Islet precursor cell (in vitro differentiated cells): ENCODE measurements at places on chromosomes 12 and 14.

DNA sequence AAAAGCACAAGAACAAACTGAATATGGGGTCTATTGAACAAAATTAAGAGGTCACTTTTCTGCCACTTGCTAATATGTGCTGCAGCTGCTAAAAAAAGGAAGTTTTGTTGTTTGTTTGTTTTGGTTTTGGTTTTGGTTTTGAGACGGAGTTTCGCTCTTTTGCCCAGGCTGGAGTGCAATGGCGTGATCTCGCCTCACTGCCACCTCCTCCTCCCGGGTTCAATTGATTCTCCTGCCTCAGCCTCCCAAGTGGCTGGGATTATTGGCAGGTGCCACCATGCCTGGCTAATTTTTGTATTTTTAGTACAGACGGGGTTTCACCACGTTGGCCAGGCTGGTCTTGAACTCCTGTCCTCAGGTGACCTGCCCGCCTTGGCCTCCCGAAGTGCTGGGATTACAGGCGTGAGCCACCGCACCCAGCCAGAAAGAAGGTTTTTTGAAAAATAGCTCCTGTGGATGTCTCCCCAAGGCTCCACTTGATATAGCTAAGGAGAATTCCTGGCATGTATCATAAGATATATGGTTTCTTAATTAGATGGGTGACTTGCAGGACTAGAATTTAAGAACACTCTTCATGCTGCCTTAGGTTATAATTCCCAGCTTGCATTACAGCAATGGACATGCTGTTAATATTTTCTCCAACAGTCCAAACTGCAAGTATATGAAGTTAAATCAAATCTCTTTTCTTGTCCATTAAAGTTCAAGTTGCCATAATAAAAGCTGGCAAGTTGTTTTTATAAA lies 237.6 kb upstream of the AMIGO2 start:
- no peak for DNase-seq

GRCh38 chr14:76918782-76919394 lies 92.7 kb downstream of the LRRC74A start:
- DNase-seq = peak; percentile 98

DNA sequence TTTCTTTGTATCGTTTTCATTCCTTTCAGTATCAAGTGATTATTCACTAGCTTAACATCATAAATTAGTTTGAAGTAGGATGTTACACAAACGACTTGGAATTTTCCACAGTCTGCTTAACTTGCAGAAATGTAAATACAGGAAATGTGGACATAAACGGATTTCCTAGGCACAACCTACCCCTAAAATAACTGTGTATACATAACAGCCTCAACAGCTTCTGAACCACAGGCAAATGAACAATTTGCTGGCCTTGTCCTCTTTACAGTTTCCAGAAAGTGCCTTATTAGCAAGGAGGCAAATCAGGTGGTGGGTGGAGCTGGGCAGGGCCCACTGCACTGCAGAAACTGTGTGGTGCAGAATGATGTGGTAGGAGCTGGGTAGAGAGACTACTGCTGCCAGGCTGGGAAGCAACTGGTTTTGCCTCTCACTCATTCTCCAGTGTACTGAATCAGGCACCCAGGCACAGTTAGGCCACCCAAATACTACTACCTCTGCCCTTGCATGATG lies 14.1 kb downstream of the DRAM1 start:
- no peak for DNase-seq

DNA sequence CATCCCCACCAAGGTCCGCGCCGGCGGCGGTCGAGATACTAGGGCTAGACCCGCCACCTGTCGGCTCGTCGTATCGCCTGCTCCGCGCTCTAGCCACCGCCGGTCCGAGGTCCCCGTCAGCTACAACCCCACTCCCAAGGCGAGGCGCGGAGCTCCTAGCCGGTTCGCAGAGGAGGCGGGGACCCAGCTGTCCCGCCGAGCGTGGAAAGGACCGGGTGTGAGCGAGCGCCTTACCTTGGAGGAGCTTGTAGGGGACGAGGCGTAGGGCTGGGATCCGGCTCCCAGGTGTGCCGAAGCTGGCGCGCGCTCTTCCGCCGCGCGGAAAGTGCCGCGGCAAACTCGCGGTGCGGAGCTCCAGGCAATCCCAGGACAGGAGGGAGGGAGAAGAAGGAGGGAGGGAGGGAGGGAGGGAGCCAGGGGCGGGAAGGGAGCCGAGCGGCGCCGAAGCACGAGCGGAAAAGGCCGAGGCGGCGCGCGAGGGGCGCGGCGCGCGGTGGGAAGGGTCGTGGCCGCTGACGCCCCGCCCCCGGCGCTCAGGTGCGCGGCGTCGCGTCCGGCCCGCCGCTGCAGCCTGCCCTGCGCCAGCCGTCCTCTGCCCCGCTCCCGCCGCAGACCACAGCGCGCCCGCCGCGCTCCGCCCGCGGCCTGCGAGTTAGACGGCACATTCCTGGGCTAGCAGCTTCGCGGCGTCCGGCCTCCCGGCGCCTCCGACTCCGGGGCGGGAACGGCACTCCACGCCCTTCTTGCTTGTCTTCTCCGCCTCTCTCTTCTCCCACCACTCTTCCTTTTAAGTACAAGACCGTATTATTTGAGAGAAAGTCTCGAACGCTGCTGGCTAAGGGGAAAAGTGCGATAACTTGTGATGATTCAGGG lies at the start of gene PAWR:
Gene PAWR (minus strand): TSS at position 327 of the 873 bp plus-strand sequence. CDS start 720 bp downstream, outside the sequence.
- peak; percentile 97 for DNase-seq

GRCh38 chr12:52884526-52885293 lies 20.2 kb downstream of the KRT8 start:
- peak; percentile 92 for DNase-seq

DNA sequence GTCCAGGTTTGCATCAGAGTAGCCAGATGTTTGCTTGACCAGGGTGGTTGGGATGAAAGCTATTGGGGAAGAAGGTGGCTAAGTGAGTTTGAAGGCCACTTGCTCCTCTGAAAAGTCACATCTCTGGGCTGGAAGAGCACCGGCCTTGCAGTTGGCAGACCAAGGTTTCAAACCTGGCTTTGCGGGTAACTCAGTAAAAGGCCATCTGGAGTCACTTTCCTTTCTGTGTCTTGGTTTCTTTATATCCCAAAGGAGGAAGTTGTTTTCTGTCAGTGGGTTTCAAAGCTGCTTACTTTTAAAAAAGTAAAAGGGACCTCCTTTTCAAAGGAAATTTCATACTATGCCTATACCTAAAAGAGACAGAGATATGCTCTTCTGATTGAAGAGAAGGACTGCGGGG lies 26.2 kb upstream of the CMA1 start:
- DNase-seq = no peak

DNA sequence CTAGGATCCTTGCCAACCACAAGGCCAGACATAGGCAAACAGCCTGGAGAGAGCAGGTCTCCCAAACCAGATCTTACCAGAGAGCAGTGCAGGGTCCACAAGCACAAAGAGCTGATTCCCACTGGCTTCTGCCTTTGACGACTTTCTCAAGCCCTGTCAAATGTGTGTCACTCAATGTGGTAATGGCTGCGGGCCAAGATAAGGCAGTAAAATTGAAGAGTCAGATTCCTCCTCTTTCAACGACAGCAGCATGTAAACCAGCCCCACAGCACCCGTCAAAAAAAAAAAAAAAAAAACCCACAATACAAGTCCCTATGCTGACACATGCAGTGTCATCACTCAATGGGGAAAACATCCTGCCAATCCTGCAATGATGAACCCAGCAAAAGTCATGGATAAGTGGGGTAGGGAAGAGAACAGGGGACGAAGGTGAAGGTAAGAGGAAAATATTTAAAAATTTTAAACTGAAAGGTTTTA lies at the start of gene STON2:
Gene STON2 (minus strand): TSS at position 123 of the 477 bp plus-strand sequence. CDS start 1,942 bp downstream, outside the sequence.
- peak; percentile 87 for DNase-seq

- DNase-seq = no peak
Observed at GRCh38 chr14:103127861-103128598, 4.8 kb downstream of the TNFAIP2 start.

GRCh38 chr12:94055528-94055927 lies 92.8 kb upstream of the PLXNC1 start:
- no peak for DNase-seq

DNA sequence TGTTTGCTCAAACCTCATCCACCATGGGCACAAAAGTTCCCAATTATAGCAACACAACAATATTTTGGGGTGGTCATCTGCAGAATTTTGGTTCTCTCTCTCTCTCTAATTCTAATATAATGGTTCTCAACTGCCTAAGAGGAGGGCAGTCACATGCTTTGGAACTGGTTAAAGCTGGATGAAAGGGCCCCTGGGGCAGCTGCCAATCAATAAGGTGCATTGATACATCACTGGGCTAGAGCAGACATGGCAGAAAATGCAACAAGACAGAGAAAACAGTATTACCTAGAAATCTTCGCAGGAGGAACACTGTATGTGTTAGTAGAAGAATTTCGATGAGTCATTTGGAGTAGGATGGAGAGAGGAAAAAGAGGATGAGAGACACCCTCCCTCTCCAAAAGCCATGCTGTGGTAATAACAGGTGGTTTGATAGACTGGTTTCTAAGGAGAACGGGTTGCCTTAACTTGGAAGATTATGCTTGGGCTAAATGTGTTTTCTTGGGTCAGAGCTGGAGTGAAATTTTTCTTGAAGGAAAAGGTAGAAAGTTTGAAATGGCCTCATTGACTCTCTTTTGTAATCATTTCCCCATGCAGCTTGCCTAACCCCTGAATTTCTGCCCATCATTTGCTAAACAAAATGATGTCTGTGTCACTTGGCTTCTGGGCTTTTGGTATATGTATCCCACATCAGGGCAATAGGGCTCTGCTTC lies 67.1 kb upstream of the HIF1A start:
- DNase-seq = no peak

GRCh38 chr12:18551701-18552100 lies 186.1 kb downstream of the PLCZ1 start:
- DNase-seq = no peak

GRCh38 chr14:67417633-67418032 lies 5.7 kb upstream of the PLEK2 start:
- DNase-seq = no peak
